ENCODE measurements at places on chromosomes 13 and 19. TPM values are rescaled to one million over a fixed set of nuclear protein-coding genes. Genes with fewer than 3 reads are reported as not detected.

Gene AXL
- total RNA-seq, result 165 TPM

Gene PPP5C
- total RNA-seq, result 75.4 TPM

Gene ELAVL1
- total RNA-seq, result 30.0 TPM

Gene PLEKHF1
- total RNA-seq, result 27.5 TPM

Gene ATXN8OS
- not detected for total RNA-seq

Gene GGACT
- total RNA-seq, result 4.9 TPM

Gene POGLUT2
- 20.0 TPM for total RNA-seq

Gene HSPB6
- total RNA-seq, result 106 TPM

Gene FXYD7
- total RNA-seq, result not detected

Gene ZNF554
- total RNA-seq, result 3.3 TPM

Gene APOC4
- not detected for total RNA-seq

Gene CYP4F11
- total RNA-seq, result 0.37 TPM

Gene DKKL1
- total RNA-seq, result not detected

All from aortic smooth muscle cell (primary cell).